ENCODE measurements at places on chromosomes 12 and 14.
A peak's percentile ranks its signal among the peaks of the same experiment; 100 is the strongest.

DNA sequence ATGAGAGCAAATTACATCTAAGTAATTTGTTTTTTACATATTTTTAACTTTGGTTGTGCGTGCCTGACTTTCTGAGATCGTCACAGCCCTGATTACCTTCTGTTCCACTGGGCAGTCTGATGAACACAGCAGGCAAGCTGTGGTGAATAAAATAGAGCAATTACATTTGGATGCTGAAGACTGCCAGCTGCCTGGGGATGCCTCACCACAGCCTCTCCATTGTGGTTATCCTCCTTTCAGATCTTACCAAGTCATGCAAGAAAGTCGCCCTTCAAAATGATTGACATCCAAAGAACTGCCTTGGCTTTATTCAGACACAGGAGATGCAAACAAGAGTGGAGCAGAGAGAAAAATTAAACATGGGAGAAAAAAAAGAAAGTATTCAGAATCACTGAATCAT, 456.6 kb upstream of the TMPO start:
- DNase-seq: no peak

DNA sequence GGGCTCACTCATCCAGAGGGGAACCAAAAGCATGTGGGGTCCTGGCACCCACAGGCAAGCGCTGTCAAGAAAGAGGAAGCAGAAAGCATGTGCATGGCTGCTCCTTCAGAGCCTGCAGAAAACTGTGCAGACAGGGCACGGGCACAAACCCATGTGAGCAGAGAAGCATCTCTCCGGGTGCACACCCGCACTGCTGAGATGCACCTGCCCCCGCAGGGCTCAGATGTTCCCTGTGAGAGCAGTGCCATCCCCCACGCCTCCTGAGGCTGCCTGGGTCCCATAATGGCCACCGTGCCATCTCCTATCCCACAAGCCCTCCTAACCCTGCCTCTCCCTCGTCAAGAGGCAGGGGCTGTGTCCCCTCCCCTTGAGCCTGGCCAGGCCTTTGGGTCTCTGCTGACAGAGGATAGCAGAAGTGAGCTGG, 32.3 kb upstream of the INF2 start:
- peak; percentile 39 for DNase-seq

DNA sequence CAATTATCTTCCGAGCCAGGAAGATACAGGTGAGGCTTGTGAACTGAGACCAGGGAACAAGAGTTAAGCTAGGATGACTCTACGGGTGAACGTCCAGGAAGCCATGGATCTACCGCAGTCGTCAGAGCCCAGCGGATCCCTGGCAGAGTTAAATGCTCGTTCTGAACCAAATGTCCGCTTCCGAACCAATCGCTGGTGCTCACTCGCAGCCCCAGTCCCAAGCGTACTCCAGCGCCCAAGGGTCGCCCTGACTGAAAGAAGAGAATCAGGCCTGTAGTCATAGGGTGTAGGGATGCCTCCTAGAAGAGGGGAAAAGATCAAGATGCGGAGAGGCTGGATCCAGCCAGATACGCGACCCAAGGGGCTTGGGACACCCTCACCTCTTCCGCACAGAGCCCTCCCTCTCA, 283 bp downstream of the VIPAS39 start:
- no peak for DNase-seq

- DNase-seq: peak; percentile 64
These were observed 4.2 kb downstream of the PLEKHG3 start for GRCh38 chr14:64708148-64709004.

DNA sequence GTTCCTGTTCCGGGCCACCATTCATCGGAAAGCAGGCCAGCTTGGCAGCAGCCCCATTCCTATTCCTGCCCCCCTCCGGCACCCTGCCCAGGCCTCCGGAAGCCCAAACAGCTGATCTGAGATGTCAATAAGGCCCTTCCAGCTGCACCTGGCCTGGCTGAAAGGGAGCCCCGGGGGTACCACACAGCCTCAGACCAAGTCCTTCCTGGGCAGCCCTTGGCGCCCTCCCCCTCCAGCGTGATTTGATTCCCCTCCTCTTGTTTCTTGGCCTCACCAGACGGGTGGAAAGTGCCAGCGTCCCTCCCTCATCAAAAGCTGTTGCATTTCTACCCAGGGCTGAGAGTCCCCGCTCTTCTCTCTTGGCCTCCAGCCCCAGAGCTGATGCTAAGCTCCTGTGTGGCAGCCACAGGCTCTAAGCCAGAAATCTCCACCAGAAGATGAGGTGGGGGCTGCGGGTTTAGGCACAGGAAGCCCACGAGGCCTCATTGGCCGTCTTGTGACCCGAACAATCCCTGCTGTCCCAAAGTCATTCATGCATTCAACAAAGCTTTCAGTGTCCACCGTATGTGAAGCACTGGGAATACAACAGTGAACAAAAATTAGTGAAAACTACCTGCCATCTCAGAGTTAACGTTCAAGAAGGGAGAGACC, 215.4 kb downstream of the SLC41A2 start:
- DNase-seq: peak; percentile 59

DNA sequence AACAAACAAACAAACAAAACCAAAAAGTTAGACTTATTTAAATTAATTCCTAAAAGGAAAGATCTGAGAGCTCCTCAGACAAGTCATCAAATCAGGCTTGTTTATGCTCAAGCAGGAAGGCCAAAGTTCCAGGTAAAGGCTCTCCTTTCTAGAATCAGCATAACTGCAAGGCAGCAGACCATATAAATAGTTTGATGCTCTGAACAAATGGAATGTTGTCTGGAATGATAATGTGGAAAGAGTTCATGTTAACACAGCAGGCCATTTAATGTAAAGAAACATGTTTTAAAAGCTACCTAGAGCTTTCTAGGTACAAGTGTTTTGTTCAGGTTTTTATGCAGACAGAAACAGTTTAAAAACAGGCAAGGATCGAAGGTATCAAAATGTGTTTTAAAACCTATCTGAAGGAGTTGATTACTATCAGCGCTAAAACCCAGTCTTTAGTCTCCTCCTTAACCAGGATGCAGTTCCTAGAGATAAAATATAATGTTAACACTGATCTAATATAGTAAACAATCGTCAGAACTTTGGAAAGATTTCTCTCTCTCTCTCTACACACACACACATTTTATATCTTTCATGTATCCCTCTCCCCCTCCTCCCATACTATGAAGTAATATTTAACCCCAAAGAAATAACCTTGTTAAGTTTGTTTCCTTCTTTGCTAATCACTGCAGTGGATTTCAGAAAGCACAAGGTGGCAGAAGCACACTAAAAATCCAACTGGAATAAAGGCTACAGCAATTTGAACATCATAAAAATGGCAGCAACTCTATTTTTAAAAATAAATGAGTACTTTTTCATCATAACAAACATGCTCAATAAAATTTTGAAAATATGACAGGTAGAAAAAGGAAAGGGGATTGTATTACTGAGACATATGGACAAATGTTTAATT, 135.5 kb downstream of the PAWR start:
- DNase-seq: no peak

DNA sequence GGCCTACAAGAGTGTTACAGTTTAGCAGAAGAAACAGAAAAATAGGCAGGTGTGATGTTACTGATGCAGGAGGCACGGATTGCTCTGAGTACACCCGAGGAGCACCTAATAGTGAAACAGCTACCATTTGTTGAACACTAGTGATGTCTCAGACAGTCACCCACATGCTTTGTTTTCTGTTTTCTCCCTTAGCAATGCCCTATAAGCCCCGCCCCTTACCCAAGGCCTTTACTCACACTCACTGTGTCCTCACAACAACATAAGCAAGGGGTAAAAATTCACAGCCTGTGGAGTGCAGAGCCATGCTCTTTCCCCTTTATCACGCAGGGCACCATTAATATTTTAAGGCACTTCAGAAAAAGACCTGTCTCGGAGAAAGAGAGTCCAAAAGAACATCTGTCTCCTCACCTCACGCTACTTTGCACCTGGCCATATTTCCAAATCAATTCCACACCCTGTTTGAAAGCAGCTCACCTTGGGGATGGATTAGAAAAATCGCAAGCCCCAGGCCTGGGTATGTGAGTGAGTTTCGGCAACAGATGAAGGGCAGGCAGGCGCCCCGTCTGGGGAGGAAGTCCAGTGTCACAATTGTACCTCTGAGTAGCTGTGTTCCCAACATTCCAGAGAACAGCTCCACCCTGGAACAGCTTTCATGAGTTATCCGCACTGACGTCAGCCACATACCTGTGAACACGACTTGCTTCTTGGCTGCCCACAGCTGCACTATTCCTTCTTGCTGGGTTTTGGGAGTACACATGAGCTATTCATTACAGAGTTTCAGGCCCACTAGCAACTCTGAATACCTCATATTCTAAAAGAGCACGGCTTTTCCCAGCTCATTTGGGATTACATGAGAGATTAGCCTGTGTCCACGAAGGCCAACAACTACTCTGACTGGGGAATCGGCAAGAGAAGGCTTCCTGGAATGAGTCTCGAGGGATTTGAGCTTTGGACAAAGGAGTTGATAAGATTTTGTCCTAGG, 26.0 kb downstream of the MAPK1IP1L start:
- no peak for DNase-seq

DNA sequence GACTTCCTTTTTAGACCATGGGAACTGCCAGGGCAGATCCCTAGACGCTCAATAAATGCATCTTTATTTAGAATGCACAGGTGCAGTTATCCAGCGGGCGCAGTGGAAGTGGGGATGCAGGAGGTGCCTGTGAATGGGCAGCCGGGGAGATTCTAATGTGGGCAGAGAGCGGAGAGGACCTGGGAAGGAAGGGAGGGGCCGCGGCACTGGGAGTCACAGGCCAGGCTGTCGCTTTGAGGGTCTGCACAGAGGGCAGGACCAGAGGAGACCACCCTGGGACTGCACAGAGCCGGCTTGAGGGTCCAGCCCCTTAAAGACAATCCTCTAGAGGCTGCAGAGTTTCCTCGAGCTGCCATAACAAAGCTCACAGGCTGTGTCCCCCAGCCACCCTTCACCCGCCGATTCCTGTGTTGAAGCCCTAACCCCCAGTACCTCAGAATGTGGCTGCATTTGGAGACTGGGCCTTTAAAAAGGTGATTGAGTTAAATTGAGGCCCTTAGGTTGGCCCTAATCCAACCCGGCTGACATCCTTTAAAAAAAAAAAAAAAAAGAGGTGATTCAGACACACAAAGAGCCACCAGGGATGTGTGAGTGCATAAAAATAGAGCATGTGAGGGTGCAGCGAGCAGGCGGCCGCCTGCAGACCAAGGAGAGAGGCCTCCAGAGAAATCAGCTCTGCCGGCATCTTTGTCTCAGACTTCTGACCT, 44.4 kb upstream of the PPP2R5C start:
- DNase-seq: no peak

DNA sequence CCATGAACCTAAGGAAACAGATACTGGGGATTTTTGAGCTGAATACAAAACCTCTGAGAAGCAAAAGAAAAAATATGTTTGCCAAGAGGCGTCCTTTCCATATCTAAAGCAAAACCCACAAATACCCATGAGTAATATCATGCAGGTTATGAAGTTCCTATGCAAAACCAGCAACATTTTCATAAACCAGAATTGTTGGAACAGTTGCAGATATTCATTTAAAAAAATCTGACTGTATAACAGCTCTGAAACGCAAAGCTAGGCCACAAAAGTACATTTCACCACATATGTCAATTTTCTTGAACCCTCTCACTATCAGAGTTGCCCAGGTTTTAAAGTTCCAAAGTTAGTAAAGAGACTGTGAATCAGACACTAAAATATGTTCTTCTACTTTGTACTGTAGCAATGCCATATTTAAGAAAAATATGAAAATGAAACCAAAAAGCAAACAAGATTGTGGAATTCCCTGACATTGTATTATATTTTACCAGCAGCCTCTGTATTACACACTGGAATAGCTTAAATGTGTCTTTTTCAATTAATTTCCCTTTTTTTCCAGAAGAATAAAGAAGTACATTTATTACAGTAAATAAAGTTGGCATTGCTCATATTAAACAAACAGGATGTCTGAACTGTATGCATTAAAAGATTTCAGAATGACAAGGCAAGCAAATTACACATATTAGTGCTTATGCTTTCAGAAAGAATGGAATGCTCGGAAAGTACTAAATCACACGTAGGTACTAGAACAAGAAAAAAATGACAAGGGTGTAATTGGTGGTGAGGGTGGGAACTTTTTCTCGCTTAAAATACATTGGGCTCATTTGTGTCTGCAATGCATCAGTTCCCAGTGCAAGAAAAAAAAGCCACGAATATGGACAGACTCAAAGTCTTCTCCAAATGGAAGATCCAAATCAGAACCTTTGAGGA, 33.6 kb upstream of the HIF1A start:
- DNase-seq: no peak

GRCh38 chr12:3336606-3337311, 154.2 kb upstream of the PRMT8 start:
- DNase-seq: no peak

- no peak for DNase-seq
These were observed 14.3 kb downstream of the TBX3 start for GRCh38 chr12:114669401-114670290.

GRCh38 chr12:6817662-6818157, 3.9 kb upstream of the GPR162 start:
- no peak for DNase-seq

DNA sequence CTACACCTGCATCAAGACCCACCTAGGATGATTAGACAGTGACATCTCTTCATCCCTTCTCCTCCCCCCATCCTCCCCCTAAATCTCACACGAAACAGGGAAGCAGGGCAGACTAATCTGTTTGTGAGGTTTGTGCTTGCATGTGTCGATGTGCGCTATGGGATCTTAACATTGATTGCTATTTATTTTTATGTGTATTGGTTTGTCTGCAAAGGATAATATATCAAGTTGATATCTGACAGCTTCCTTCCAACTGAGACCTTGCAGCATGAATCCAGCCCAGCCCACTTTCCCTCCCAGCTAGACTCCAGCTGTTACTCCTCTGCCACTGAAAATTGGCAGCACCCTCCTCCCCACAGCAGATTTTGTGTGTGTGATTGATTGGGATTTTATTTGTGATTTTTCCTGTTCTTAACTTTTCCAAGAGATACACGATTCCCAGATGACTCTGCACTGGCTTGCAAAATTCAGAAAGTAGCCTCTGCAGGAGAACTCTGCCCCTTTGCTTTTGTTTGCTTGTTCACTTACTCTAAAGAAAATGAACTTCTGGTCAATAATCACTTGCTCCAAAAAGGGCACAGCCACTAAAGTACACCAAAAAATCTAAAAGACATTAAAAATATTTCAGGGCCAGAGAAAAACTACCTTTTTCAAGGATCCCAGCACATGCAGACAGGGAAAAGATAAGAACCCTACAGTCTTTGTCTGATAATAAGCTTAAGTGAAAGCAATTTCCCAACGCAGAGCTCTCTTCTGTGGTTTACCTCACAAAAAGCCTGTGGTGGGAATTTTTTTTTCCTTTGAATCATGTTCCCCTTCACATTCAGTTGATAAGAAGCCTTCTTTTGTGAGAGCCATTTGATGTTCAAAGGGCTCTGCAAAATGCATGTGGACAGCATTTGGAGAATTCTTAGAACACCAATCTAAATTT, 222.1 kb downstream of the RPS29 start:
- DNase-seq: no peak

- no peak for DNase-seq
These were observed 17.7 kb downstream of the ATP2B1 start for GRCh38 chr12:89690925-89691324.

DNA sequence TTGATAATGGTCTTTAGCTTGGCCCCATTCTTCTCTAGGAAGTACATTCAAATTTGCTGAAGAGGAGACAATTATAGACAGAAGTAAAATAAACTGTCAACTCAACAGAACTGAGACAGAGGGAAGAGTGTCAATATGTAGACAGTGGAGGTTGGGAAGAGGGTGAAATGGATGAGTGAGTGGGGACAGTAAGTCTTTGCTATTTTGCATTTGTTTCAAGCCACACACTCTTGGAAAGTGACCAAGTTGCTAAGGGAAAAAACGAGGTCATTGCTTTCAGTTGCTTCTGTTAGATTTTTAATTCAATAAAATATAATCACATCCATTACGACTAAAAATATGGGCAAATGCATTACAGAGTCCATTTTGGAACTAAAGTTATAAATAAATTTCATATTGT, 47.8 kb downstream of the BTBD7 start:
- DNase-seq: no peak

- no peak for DNase-seq
These were observed 43.6 kb downstream of the PTPRR start for GRCh38 chr12:70876952-70877351.
